ENCODE measurements at places on chromosomes 7 and 10. TPM values are rescaled to one million over a fixed set of nuclear protein-coding genes. Genes with fewer than 3 reads are reported as not detected.
A peak's percentile ranks its signal among the peaks of the same experiment; 100 is the strongest.

DNA sequence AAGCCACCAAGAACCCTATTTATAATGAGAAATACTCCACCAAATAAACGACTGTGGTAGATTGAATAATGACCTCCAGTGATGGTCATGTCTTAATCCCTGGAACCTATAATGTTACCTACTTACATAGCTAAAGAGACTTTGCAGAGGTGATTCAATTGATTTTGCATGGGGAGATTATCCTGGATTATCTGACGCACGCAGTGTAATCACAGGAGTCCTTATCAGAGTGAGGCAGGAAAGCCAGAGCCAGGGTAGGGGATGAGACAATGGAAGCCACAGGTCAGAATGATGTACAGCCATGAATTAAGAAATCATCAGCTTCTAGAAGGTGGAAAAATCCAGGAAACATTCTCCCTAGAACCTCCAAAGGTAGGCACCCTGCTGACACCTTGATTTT, 286.4 kb upstream of the SP4 start:
- no peaks in the 10 kb centered on the region for H3K27me3 ChIP-seq
- H3K36me3 ChIP-seq: no peaks in the 10 kb centered on the region
- no peak overlapping the region for H3K27ac ChIP-seq
- H3K4me1 ChIP-seq: peaks cover 5% of the 10 kb centered on the region

GRCh38 chr10:68110027-68110426, 739 bp downstream of the MYPN start:
- H3K27ac ChIP-seq: no peak overlapping the region
- no peak for DNase-seq
- H3K27me3 ChIP-seq: no peaks in the 10 kb centered on the region
- no peaks in the 10 kb centered on the region for H3K36me3 ChIP-seq
- no peak overlapping the region for H3K4me3 ChIP-seq

DNA sequence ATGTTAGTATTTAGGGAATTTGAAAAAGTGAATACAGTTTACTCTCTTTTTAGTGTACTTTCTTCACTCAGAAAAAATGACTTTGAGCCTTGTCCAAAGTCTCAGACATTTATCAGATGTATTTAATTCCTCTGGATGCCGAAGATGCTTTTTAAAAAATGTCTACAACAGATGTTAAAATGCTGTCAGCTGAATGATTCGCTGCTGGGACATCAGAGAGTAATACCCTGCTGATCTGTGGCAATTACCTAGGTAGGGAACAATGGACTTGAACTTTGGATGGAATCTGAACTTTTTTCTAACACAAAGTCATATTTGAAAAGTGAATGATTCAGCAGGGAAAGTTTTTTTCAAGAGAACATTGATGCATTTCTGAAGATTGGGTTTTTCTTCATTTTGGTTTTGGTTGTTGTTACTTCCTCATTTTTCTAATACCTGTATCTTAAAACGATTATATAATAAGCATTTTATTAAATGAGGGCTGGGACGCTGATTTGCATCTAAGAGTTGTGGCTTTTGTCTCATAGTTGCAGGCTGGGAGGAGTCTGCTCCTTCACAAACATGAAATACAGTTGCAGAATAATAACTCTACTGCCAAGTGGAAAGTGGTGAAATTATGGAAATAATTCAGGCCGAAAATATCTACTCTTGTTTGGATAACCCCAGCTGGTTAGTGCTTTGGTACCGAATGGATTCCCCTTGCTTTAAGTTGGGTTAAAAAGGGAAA, 98.0 kb downstream of the SPAG6 start:
- peaks cover 2% of the 10 kb centered on the region for H3K27me3 ChIP-seq
- H3K27ac ChIP-seq: no peak overlapping the region
- DNase-seq: no peak
- H3K4me1 ChIP-seq: peaks cover 5% of the 10 kb centered on the region

DNA sequence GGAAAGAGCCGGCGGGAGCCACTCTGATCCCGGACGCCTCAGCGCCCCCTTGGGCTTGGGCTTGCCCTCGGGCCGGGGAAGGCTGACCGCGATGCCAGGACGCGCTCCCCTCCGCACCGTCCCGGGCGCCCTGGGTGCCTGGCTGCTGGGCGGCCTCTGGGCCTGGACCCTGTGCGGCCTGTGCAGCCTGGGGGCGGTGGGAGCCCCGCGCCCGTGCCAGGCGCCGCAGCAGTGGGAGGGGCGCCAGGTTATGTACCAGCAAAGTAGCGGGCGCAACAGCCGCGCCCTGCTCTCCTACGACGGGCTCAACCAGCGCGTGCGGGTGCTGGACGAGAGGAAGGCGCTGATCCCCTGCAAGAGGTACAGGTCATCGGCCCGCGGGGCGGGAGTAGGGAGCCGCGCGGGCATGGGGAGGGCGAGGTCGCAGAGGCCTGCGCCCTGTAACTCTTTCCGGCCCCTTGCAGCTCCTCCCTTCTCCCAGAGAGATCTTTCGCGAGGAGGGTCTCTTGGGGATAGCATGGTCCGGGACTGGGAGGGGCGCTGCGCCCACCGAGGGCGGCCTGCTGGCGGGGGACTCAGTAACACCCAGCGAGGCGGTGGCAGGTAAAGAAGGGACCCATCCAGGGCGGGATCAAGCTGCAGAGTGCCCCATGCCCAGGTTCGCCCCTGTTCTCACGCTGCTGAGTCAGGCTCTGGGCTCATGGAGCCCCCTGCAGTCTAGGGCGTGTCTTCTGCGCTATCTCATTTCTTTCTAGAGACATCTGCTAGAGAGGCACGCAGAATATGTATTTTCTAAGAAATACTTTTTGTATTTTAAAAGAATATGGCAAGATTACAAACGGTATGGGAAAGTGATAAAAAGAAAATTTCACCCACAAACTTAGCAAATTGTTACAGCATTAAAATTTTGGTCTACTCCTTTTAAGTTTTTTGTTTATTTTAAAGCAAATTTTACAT, 687 bp downstream of the EPDR1 start:
- DNase-seq: peak; percentile 64
- H3K27ac ChIP-seq: peak overlapping the region; percentile 87
- peaks cover 9% of the 10 kb centered on the region for H3K27me3 ChIP-seq
- H3K4me3 ChIP-seq: peak overlapping the region; percentile 63

Gene TMEM196
- total RNA-seq: 3.4 TPM

Gene SPDYE17
- total RNA-seq: not detected
